Mesothelial cell of epicardium (in vitro differentiated cells): ENCODE measurements at places on chromosomes 16 and 17.

- DNase-seq, result no peak
These were observed 91.8 kb downstream of the RGS9 start for GRCh38 chr17:65228734-65229620.

- DNase-seq, result no peak
These were observed 475.9 kb downstream of the GRIN2A start for GRCh38 chr16:9706217-9706836.

- DNase-seq, result no peak
These were observed 15.0 kb downstream of the UTP18 start for GRCh38 chr17:51275381-51275780.

- no peak for DNase-seq
These were observed 336.4 kb downstream of the SEC14L1 start for GRCh38 chr17:77476931-77477805.

DNA sequence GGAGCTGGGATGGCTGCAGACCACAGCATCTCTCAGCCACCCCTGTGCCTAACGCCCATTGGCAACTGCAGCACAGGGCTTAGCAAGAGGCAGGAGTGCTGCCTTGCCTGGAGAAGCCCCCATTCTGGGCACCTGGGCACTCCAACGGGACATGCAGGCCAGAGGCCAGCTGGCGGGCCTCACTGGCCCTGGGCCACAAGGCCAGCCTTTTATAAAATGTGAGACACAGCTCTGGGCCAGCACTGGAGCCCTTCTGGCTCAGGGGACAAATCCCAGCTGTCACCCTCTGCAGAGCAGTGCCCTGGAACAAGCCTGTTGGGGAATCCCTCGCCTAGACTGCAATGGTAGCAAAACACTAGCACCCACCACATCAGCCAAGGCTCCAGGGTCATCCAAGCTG lies 171.8 kb downstream of the WSCD1 start:
- no peak for DNase-seq

- DNase-seq, result no peak
These were observed 12.2 kb upstream of the DUS1L start for GRCh38 chr17:82077617-82078358.

GRCh38 chr16:58198803-58199411 lies 1.0 kb upstream of the CSNK2A2 start:
- DNase-seq, result no peak

GRCh38 chr16:52872731-52873130 lies 180.0 kb downstream of the CHD9NB start:
- DNase-seq, result no peak

DNA sequence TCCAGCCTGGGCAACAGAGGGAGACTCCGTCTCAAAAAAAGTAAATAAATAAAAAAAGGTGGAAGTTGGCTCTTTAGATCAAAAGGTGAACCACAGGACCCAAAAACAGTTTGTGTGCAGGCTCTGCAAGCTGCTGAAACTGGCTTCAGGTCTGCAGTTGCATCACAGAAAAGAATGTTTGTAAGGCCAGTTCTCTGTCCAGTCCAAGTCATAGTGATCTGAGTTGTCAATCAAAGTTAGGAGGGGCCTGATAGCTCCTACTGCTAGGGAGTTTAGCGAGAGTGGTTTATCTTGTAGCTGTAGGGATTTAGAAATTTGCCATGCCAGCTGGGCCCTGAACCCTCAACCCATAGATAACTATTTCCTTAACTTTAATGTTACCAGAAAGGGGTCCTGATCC lies 101.2 kb upstream of the CACNG5 start:
- no peak for DNase-seq

DNA sequence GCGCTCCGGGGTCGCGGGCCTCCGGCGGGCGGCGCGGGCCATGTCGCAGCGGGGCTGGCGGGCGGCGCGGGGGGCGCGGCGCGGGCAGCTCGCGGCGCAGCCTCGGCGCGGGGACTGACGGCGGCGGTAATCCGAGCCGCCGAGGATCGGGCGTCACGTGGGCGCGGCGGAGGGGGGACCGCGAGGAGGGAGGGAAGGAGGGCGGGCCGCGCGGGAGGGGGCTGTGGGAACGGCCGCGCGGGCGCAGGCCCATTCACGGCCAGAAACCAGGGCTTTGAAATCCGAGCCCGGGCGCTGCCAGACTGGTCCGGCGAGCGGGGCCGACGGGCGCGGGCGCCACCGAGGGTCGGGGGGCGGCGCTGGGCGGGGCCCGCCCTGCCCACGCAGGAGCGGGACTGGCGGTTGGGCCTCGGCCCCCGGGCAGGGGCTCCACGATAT lies at the start of gene MTSS2:
TSS of gene MTSS2 (minus strand) at position 116 of the 438 bp plus-strand sequence. CDS start 262 bp downstream, outside the sequence.
- peak; percentile 89 for DNase-seq

DNA sequence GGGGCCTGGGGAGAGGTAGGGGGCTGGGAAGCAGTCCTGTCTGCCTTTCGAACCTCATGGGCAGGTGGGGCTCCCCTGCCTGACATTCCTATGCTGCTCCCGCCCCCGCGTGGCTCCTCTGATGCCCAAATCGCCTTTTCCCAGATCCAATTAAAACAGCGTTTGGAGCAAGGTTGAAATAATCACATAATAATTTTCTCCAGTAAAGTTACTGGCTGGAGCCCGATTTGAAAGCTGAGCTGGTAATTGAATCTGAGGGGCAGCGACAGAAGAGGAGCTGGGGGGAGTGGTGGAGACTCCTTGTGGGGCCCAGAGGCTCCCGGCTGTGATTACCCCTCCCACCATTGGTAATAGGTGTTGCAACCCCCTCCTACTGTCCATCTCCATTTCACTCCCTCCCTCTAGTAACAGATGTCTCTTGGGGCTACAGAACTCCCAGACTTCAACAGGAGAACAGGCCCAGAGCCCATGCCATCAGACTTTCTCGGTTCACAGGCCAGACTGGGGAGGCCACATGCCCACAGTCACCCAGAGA lies 38.9 kb upstream of the C1QL1 start:
- no peak for DNase-seq

GRCh38 chr17:79761894-79762589 lies 15.9 kb upstream of the CBX2 start:
- no peak for DNase-seq

DNA sequence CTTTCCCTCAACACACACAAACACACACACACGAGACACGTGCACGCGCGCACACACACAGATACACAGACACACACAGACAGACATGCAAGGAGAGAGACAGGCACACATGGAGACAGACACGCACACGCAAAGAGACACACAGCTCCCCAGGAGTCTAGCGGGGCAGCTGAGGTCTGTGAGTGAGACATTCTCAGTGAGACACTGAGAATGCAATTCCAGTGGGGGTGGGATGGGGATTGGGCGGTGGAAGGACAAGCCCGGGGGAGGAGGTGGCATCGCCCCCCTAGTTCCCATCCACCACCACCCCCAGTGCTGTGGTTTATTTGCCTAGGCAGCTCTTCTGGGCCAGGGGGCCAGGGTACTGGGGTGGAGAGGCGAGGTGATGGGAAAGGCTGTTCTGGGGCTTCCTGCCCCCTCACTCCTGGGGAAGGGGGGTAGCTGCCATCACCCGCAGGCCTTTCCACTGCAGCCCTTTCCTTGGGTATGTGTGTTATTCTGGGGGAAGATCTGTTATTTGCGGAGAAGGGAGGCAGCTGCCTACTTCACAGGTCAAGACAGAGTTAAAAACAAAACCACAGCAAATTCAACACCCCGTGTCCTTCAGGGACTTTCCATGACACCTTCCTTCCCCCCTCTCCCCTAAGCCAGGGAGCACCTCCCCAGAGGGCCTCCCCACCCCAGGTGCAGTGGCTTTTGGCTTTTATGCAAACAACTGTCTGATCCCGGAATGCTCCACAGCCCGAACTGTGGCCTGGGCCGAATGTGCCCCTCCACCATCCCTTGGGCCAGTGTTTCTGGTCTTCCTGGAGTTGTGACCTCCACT lies 18.0 kb downstream of the GRB7 start:
- no peak for DNase-seq

DNA sequence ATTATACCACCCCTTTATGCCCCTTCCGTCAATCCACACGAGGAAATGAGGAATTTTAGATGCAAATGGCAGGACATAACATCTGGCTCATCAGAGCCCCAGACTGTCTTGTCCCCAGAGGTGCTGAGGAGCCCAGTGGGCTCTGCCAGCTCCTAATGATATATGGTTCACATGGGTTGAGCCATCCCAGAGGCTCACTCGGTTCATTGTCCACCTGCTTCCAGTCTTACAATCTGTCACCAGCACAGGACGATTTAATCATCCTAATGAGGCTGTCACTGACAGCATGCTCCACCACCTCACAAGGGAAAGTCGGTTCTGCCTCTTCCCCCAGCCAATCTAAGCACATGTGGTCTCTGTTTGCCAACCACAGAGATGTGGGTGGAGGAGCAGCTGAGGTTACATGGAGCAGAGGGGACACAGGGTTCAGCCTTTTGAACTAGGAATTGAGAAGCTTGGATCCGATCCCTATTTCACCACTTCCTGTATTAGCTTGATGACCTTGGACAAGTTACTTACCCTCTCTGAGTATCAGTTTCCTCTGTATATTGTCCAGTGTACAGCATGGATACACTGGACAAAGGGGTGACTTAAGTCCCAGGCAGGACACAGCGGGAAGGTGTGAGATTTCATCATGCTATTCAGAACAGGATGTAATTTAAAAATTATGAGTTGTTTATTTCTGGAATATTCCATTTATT lies 27.0 kb upstream of the DHX8 start:
- no peak for DNase-seq

DNA sequence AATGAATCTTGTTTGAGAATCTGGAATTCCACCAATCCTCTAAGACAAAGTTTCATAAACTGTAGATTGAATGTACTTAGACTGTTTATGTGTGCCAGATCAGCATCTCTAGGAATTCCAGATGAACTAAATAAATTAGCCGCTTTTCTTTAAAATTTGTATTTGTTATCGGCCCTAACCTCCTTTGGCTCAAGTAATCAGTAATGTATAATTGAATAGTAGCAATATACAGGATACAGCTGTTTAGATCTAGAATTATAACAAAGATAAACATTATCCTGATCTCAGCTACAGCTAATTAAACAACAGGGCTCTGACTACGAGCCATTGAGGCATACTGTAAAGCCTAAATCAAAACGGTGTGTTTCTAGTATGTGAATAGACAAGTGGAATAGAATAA lies 120.3 kb downstream of the CYB561 start:
- DNase-seq, result no peak

GRCh38 chr16:54049591-54050458 lies 236.8 kb downstream of the IRX3 start:
- no peak for DNase-seq

DNA sequence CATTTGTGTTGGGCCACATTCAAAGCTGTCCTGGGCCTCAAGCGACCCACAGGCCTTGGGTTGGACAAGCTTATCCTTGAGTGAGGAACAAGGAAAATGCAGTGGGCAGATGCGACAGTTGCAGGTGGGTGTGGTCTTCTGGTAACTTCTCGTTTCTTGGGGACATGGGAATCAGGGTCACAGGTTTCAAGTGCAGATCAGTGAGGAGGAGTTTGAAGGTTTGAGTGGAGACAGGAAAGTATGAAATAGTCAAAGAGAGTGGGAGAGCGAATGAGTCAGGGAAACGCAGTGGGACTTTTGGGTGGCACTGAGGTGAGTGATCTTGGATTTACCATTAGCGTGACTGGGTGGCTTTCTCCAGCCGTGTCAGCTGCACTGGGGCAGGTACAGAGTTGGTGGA lies 15.4 kb upstream of the CCL22 start:
- no peak for DNase-seq

- DNase-seq, result no peak
These were observed 652 bp downstream of the VPS35L start for GRCh38 chr16:19555938-19556771.

GRCh38 chr16:71526111-71526631 lies at the start of gene CHST4:
Gene CHST4, plus strand, starts transcription at chr16:71526426. Its CDS starts 10,252 bp downstream, at chr16:71536678.
- no peak for DNase-seq

- no peak for DNase-seq
These were observed 17.1 kb downstream of the MPRIP start for GRCh38 chr17:17059301-17059890.

- no peak for DNase-seq
These were observed 22.2 kb upstream of the PEMT start for GRCh38 chr17:17613708-17614114.

- DNase-seq, result no peak
These were observed 162.0 kb downstream of the SALL1 start for GRCh38 chr16:50989047-50989446.

DNA sequence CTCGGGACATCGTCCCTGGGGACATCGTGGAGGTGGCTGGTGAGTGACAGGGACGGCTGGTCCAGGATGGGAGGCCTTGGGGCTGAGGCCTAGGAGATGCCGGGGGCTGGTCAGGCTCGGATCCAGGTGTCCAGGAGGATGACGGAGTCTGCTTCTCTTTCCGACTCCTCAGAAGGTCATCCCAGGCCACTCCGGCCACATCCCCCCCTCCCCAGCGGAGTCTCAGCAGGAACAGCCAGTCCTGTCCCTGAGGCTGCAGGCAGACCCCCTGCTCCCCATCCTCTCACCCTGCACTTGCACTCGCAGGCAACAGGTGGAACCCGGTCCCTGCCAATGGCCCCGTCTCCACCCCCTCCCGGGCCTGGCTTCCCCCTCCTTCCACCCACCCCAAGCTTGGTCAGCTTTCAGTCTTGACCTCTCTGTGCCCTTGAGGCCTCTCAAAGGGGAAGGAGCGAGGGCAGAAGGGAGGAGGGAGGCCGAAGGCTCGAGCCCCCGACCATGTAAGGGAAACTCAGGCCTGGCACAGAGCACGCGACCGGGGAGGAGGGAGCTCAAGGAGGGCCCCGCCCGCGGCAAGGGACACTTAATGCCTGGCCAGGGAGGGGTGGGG lies 4.4 kb downstream of the ATP2A1 start:
- DNase-seq, result no peak

GRCh38 chr17:43750153-43750552 lies 8.4 kb downstream of the SOST start:
- DNase-seq, result no peak

DNA sequence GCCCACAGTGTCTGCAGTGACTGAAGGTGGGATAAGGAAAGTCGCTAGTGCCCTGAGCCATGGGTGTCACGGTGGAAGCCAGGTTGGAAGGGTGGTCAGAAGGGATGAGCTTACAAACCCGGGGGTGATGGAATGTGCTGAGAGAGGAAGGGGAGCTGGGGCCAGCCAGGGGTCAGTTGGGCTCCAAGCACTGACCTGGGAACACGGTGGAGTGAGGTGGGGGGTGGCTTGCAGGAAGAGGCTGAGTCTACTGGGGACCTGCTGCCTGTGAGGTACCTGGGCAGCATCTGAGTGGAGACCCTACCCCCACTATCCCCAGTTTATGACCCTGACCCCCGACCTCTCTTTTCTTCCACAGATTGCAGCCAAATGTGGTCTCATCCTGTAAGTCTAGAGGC lies 3.1 kb downstream of the TMEM92 start:
- no peak for DNase-seq

DNA sequence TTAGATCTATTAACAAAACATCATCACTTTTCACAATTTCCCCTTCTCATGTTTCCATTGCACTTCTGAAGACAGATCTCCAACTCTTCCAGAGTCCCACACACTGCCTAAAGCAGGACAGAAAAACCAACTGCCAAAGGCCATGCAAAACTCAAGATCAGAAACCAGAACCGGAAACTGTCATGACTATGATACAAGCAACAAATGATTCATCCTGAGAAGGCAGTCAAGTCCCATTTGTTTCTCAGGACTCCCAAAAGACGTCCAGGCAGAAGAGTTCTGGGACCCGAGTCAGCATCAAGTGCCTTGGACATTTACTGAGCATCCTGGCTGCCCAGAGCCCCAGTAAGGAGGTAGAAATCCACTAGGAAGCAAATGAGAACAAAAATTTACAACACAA lies 38.8 kb downstream of the ERN1 start:
- no peak for DNase-seq
